Left cardiac atrium (tissue), 4 donors: ENCODE measurements at places on chromosomes 13 and 19. TPM values are rescaled to one million over a fixed set of nuclear protein-coding genes. Genes with fewer than 3 reads are reported as not detected.

DNA sequence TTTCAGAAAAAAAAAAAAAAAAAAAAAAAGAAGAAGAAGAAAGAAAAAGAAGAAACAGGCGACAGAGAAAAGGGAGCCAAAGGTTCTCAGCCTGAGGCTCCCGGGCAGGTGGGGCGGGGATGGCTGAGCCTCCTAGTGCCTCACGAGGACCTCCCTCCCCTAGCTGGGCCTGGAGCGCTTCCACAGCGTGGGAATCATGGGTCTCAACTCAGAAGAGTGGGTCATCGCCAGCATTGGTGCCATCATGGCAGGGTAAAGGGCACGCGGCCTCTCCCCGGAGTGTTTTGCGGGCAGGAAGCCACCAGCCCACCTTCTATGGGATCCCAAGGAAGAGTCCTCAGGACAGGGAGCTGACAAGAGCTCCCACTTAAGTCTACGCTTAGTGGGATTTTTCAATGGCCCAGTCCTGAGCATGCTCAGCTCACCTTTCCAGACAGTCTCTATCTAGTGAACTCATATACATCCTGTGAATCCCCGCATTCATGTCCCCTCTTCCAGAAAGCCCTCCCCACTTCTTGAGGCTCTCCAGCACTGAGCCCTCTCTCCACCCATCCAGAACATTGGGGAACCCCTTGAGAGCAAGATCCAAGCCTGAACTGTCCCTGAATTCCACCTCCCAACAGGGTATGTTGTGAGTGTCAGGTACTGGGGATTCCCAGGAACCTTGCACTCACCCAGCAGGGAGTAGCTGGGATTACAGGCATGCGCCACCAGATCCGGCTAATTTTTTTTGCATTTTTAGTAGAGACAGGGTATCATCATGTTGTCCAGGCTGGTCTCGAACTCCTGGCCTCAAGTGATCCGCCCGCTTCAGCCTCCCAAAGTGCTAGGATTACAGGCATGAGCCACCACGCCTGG lies 69.6 kb downstream of the ACSBG2 start:
- DNase-seq: no peak

GRCh38 chr19:45508417-45508860 lies 1.2 kb downstream of the VASP start:
- peak; percentile 64 for DNase-seq

GRCh38 chr13:45682494-45683008 lies 19.6 kb upstream of the CBY2 start:
- no peak for DNase-seq

DNA sequence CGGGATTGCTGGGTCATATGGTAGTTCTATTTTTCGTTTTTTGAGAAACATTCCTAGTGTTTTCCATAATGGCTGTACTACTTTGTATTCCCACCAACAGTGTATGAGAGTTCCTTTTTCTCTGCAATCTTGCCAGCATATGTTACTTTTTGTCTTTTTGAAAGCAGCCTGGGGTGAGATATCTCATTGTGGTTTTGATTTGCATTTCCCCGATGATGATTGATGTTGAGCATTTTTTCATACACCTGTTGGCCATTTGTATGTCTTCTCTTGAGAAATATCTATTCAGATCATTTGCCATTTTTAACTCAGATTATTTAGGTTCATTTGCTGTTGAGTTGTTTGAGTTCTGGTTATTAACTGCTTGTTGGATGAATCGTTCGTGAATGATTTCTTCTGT lies 18.5 kb upstream of the ATP12A start:
- DNase-seq: no peak

The ZDHHC20 gene
- 21.7 TPM for total RNA-seq

The SLC35E1 gene
- total RNA-seq: 27.3 TPM

The PEAK3 gene
- total RNA-seq: 2.3 TPM
